ENCODE measurements at places on chromosomes 11 and 22.
A peak's percentile ranks its signal among the peaks of the same experiment; 100 is the strongest.

GRCh38 chr11:128931668-128932067 is 11.0 kb downstream of the TP53AIP1 start:
- no peak for DNase-seq

DNA sequence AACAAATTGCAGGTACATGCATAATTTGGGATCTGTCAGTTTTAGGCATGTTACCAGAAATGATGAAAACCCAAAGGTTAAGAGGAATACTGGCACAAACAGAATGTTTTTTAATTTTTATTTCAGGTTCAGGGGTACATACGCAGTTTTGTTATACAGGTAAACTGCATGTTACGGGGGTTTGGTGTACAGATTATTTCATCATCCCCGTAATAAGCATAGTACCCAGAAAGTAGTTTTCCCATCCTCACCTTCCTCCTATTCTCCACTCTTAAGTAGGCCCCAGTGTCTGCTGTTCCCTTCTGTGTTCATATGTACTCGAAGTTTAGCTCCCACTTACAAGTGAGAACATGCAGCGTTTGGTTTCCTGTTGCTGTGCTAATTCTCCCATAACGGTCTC is 33.0 kb downstream of the PI4KA start:
- no peak for DNase-seq

DNA sequence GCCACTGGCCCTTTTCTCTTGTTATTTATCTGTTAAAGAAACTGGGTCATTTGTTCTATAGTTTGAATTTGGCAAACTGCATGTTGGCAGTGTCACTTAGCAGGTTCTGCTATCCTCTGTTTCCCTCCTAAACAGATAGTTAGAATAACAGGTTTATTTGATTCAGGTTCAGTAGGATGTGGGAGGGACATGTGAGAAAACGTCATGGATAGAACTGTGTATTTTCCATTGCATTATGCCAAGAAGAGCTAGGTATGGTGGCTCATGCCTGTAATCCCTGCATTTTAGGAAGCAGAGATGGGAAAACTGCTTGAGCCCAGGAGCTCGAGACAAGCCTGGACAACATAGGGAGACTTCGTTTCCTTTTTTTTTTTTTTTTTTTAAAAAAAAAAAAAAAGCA is 24.3 kb downstream of the PATL1 start:
- no peak for DNase-seq

DNA sequence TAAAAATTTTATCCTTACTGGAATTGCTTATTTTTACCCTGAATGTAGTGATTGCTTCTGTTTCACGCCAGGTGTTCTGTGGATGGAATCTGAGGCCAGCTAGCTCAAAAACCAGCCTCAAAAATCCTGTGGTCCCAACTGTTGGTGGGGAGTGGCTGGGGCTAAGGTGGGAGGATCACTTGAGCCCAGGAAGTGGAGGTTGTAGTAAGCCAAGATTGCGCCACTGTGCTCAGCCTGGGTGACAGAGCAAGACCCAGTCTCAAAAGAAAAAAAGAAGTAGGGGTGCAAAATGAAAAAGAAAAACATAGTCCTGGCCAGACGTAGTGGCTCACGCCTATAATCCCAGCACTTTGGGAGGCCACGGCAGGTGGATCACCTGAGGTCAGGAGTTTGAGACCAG is 27.0 kb upstream of the SLC5A1 start:
- DNase-seq, result no peak

DNA sequence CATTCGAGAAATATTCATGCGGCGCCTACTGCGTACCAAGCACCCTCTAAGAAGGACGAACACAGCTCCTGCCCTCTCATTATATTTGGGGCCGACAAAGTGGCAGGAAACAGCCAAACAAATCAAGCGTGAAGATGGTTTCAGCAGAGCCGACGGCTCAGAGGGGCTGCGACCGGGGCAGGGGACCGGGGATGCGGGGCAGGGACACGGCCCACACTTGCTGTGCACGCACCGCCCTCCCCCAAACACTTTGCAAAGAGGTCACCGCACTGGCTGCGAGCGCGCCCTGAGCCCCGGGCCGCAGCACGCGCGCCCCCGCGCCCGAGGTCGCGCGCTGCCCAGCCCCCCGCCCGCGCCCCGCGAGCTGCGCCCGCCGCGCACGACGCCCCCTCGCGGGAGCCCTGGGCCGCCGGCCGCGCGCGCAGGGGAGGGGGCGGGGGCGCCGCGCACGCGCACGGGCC is 255 bp upstream of the SYNGR1 start:
- no peak for DNase-seq

DNA sequence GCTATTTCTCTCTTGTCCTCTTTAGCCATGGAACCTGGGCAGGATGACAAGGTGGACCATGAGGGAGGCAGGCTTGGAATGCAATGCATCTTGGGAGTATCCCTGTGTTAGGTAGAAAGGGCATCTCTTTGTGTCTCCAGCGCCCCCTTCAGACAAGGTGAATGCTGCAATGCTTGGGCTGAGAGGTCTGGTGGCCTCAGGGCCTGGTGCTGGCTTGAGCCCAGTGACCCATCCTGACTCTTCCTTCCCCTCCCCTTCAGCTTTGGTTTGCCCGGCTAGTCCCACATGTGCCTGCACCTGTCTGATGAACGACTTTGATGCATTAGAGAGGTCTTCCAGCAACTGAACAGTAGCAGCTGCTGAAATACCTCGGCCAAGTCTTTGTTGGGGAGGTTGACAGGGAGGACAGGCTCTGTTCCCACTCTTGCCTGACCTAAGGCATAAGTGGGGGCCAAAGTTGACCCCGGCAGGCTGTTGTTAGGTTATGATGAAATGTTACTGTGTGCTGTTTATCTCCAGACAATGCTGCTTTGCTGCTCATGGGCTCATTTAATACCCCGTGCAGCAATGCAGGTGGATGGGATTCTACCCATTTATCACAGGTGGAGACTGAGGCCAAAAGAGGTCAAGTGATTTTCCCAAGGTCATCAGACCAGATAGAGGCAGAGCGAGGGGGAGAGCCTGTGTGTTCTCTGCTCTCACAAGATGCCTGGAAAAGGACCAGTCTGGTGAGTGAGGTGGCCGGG is 22.5 kb downstream of the MYO18B start:
- no peak for DNase-seq

- no peak for DNase-seq
These were observed 108.9 kb upstream of the CLMP start for GRCh38 chr11:123303924-123304323.

- peak; percentile 71 for DNase-seq
These were observed 30.9 kb downstream of the C22orf31 start for GRCh38 chr22:29030618-29031226.

GRCh38 chr22:36573815-36574363 is 44.9 kb upstream of the EIF3D start:
- no peak for DNase-seq

GRCh38 chr11:7967097-7967496 is 1.9 kb upstream of the NLRP10 start:
- no peak for DNase-seq

- DNase-seq, result peak; percentile 74
These were observed 1.8 kb upstream of the RASGRP2 start for GRCh38 chr11:64745521-64746328.

GRCh38 chr22:38826801-38827200 is 17.0 kb downstream of the NPTXR start:
- no peak for DNase-seq
